ENCODE measurements at places on chromosomes 13 and 19. TPM values are rescaled to one million over a fixed set of nuclear protein-coding genes. Genes with fewer than 3 reads are reported as not detected.

The PCDH20 gene
- 31.3 TPM for total RNA-seq

The PSG2 gene
- not detected for total RNA-seq

The ARHGAP45 gene
- total RNA-seq: 28.3 TPM

The CACNG6 gene
- not detected for total RNA-seq

The C19orf44 gene
- 10.4 TPM for total RNA-seq

The PSG1 gene
- total RNA-seq: not detected

The ZNF416 gene
- 3.3 TPM for total RNA-seq

The SMARCA4 gene
- total RNA-seq: 48.0 TPM

The CEACAM3 gene
- 0.26 TPM for total RNA-seq

The ZNF793 gene
- 3.0 TPM for total RNA-seq

The FBXO17 gene
- 39.9 TPM for total RNA-seq

The LHB gene
- not detected for total RNA-seq
